Iris pigment epithelial cell (primary cell): ENCODE measurements at places on chromosomes 3 and 15.

- peak; percentile 28 for DNase-seq
Measured at GRCh38 chr3:38834717-38835116, 18.7 kb upstream of the SCN10A start.

DNA sequence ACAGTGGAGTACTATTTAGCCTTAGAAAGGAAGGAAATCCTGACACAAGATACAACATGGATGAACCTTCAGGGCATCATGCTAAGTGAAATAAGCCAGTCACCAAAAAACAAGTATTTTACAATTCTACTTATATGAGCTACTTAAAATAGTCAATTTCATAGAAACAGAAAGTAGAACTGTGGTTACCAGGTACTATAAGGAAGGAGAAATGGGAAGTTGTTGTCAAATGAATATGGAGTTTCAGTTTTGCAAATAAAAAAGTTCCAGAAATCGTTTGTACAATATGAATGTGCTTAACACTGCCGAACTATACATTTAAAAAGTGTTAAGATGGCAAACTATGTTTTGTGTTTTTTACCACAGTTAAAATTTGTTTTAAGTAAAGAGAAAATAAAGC is 26.8 kb downstream of the TRANK1 start:
- no peak for DNase-seq

DNA sequence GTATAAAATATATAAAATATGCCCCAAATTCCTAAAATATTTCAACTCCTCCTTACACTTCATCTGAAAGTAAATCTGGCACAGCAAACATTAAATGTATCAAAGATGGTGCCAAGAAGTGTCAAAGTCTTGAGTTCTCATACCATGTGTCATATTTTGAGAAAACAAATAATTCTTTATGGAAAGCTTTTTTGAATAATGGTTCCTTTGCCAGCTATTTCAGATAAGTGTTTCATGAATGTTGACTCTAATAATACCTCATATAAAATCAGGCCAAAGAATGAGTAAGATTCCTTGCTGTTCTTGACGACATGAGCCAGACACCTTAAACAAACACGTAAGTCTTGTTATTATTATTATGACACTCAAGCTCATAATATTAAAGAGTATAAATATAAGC is 30.3 kb upstream of the ZNF385D start:
- DNase-seq = no peak

GRCh38 chr3:139463466-139463865 is 12.8 kb downstream of the RBP2 start:
- DNase-seq = no peak

- no peak for DNase-seq
Measured at GRCh38 chr3:160112996-160113395, 112.2 kb upstream of the C3orf80 start.

DNA sequence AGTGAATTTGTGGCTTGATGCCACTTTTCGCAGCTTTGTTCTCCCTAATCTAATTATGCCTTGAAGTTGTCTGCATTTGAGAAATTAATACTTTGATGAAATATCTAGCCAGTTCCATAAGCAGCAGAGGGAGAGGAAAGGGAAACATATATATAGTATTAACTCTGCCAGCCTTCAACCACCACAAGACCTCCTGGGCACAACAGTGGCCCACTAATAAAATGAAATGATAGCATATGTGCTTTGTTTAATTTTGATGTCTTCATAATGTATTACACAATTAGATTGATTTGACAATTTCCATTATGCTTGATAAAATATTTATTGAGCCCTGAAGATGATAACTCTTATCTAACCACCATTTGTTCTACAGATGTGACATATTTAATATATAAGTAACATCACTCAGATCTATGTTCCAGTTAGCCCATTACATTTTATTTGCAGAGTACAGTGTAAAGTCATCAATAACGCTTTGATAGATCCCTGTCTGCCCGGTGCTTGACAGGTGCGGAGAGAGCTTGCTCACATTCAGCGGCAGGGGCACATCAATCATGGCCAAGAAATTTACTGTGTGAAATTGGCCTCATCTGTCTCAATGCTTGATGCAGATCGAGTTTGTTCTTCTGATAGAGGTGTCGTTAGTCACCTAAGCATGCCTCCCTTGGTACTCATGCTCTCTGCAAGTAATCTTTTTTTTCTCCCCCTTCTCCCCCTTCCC is 187.4 kb downstream of the MECOM start:
- no peak for DNase-seq

GRCh38 chr15:83012636-83013035 is 1.2 kb upstream of the C15orf40 start:
- DNase-seq = no peak

- no peak for DNase-seq
Measured at GRCh38 chr3:154129625-154130024, 8.4 kb downstream of the ARHGEF26 start.

DNA sequence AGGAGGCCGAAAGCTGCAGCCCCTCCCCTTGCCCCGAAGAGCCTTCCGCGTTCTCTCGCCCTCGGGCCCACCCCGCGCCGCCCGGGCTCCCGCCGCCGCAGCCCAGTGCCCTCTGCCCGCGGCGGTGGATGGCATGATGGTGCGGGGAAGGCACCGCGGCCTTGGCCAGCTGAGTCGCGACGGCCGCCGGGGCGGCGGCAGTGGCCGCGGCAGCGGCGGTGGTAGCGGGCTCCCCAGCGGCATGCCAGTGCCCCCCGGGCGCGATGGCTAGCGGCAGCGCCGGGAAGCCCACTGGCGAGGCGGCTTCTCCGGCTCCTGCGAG is 1.2 kb downstream of the TLNRD1 start:
- no peak for DNase-seq

GRCh38 chr15:75966073-75966472 is 46.2 kb downstream of the NRG4 start:
- DNase-seq = peak; percentile 95

GRCh38 chr15:64717735-64718495 is 57.5 kb downstream of the RBPMS2 start:
- no peak for DNase-seq

DNA sequence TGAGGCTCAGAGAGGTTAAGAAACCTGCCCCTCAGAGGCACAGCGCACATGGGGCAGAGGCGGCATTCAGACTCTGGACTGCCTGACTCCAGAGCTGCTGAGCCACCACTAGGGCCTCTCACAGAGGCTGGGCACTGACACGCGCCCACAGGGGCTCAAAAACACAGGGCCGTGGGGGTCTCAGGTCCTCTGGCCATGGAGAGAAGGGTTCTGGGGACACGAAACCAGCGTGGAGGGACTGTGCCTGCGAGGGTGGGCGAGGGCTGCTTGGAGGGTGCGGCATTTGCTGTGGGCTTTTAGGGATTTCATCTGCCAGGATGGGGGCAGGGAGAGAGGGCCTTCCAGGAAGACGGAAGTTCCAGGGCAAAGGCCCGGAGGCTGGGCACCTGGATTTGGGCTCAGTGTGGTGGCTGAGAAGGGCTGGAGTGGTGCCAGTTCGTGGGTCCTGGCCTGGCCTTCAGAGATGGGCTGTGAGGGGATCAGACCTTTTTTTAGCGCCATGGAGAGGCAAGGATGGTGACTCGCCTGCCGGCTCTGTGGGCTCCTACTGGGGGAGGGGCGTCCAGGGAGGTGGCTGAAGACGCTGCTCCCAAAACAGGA is 69.6 kb downstream of the EFCAB12 start:
- no peak for DNase-seq

- DNase-seq = peak; percentile 28
Measured at GRCh38 chr3:103127098-103127630, 692.3 kb downstream of the ZPLD1 start.

DNA sequence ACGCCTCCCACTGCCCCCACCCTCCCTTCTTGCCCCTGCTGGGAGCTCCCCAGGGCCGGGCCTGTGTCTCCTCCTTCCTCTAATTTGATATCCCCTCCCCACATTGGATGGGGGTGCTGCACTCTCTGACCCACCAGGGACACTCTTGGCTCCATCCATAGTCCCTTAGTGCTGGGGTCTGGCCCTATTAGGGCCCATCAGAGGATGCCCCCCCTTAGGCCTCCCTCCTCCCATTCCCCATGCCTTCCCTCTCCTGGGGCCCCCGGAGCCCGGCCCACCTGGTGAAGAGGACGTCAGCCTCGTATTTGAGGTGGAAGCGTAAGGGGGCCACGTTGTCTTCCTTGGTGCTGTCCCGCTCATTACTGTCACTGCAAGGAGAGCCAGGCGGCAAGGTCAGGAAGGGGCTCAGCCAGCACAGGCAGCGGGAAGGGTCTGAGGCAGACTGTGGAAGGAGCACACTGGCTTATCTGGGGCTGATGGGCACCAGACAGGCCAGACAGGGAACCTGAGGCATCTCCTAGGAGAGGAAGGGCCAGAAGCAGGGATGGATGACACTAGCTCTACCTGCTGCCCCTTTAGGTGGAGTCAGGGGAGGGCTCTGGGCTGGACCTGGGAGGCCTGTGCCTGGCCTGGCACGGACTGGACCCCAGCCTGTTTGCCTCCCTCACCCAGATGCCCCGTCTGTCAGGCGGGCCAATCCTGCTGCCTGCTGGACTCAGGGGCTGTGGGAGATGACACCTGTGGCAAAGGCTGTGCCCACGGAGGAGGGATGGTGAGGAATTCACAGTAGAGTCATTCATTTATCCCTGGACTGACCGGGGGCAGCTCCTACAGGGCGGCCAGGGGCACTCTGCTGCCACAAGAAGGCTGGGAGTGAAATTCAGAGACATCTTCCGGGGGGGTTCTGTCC is 36.2 kb downstream of the FEM1B start:
- no peak for DNase-seq

DNA sequence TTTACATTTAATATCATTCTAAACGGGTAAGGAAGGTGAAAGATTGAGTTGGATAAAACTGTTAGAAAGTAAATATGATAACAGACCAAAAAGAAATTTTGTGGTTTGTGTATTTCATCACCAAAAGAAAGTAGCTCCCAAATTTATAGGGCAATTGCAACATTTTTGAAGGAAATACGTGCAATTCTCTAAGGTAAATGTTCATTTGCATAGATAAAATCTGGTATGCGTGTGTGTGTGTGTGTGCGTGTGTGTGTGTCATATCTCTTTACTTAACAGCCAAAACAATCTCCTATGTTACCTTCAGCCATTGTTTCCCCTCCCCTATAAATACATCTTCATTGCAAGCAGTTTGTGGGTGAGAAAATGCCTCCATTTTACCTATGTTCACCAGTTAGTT is 208.4 kb downstream of the TNIK start:
- no peak for DNase-seq

DNA sequence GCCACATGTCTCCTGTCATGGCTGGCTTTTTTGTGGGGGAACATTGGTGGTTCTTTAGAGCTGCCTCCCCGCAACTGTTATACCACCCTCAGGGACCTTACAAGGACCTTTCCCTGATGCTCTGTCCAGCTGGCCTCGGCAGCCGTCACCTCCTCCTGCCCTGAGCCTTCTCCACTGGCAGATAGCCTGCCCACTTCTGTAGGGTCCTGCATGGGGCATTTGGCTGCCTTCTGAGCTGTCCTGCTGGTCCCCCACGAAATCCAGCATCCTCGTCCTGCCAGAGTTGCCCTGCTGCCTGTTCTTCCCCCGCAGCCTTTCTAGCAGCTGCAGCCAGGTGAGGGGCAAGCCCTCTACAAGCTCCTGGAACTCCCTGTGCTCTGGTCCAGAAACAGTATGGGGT is 86.2 kb downstream of the USP13 start:
- no peak for DNase-seq

DNA sequence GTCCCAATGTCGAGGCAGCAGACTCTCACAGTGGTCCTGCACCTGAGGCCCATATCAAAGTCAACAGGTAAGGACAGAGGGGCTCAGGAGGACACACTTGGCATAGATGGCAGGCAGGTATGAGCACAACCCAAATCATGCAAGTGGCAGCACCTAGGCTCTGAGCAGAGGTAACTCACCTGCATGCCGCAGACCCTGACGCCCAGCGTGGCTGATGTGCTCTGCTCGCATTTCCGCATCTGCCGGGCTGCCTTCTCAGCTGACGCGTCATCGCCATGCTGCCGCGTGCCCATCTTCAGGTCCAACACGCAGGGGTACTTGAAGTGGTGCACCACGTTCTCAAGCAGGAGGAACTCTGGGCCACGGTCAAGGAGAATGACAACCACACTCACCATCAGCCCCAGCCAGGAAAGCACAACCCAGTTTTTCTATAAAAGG is 4.2 kb upstream of the GMPPB start:
- DNase-seq = no peak

GRCh38 chr3:163601426-163601825 is 1476.9 kb downstream of the SI start:
- no peak for DNase-seq

GRCh38 chr3:56855856-56856512 is 54.2 kb upstream of the ARHGEF3 start:
- DNase-seq = peak; percentile 57

GRCh38 chr15:81296673-81297072 is 27.3 kb downstream of the STARD5 start:
- DNase-seq = no peak

GRCh38 chr3:2250783-2251182 is 152.1 kb downstream of the CNTN4 start:
- DNase-seq = no peak

DNA sequence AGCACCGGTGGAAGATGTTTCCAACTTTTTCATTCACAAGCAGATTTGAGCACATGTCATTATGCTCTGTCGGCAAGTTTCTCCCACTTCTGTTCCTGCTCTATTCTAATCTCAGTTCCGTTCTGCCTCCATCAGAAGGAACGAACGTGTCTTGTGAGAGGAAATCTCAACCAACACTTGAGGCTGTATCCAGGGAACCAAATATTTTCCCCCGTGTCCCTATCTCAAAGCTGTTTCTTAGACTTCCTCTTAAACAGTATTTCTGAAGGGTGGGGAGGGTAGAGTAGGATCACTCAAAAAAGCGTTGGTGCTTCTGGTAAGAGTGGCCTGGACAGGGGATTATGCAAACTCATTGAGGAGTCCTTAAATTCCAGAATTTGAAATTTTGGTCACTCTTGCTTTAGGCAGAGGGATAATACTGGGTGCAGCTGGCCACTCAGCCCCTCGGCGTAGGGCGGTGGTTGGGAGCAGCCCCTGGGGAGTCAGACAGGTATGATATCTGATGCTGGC is 54.9 kb downstream of the FRMD4B start:
- DNase-seq = no peak

DNA sequence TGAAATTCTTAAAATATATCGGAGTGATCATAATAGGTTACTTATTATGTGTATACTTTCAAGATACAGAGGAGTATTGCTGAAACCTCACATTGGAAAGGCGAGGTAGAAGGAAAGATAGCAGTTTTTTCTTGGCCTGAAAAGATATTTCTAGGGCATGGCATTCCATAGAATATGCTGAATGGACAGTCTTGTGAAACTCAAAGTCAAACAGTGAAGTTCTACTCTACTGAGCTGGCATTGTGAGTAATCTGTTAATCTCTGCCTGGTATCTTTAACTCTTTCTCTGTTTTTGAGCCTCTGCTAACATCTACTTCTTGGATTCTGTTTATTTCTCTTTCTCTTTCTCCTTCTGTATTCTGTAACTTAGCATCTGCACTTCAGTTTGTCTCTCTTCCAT is 176.3 kb upstream of the ZBTB20 start:
- no peak for DNase-seq

GRCh38 chr3:109570408-109570807 is 233.1 kb upstream of the DPPA4 start:
- no peak for DNase-seq

DNA sequence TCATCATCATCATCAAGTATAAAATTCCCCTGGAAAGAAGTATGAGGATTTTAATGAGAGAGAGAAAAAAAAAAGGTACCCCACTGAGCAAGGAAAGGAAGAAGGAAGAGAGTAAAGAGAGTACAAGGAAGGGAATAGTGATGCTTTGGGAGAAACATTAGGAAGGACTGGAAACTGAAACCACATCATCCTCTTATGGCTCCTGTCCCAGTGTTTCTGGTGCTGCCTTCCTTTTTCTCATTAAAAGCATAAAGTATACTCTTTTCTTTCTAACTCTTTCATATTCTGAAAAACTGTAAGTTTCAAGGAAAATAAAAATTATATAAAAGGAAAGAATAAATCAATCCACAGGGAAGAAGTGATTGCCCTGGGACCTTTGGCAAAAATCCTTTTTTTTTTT is 616.4 kb upstream of the CBLB start:
- no peak for DNase-seq
